ENCODE measurements at places on chromosomes 1 and 21.

DNA sequence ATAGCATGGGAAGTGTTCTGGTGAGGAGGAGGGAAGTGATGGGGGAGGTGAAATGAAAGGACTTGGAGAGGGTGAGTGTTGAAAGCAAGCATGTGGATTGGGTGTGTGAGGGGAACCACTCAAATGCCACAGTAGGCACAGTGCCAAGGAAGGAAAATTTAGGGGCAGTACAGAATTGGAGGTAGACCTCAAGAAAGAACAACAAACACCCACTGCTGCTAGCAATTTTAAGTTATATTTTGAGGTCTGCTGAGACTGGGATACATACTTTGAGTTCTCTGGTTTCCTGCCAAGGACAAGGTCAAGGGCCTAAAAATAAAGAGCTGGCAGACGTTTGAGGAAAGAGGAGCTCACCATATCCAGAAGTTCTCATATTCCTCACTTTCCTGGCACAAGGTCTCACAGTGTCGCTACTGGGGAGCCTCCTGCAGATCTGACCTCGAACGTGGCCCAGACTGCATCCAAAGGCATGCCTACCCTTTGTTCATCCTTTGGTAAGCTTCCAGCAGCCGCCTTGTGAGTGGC lies 104.0 kb downstream of the BRINP2 start:
- DNase-seq: peak; percentile 7

- DNase-seq: no peak
These were observed 50.3 kb downstream of the DYRK1A start for GRCh38 chr21:37416914-37417313.

DNA sequence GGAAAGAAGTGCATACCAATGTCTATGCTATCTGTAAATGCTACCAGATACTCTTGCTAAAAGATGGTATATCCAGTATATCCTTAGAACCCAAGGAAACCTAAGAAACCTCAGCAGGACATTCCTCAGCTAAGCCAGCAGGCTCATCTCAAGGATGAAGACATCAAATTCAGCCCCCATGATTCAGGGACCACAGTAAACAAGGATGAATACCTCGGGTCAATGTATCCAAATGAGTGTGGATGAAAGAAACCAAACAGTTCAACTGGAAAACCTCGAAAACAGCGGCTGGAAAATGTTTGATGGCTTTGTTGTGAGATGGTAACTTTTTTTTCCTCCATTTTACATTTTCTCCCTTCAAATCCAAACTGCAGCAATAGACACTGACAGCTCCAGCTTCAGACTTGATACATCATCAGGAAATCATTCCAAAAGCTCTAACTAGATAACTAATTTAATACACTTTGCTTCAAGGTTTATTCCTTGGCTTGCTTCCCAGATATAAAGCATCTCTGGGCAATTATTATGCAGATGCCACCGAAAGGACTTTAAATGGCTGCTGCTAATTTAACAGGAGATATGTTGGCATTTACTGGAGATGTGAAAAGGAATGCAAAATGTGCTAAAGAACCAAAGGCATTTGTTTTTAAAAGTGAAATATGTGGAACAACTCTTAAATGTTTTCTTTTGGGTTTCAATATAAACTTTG lies 73.6 kb downstream of the SMYD2 start:
- DNase-seq: no peak

GRCh38 chr21:42051788-42052187 lies 19.3 kb upstream of the UMODL1 start:
- DNase-seq: no peak

GRCh38 chr1:151907363-151908139 lies 1.8 kb downstream of the THEM4 start:
- DNase-seq: no peak

- no peak for DNase-seq
These were observed 33.8 kb downstream of the OR10Z1 start for GRCh38 chr1:158638904-158639303.

- no peak for DNase-seq
These were observed 11.9 kb downstream of the MEF2D start for GRCh38 chr1:156488566-156489165.

DNA sequence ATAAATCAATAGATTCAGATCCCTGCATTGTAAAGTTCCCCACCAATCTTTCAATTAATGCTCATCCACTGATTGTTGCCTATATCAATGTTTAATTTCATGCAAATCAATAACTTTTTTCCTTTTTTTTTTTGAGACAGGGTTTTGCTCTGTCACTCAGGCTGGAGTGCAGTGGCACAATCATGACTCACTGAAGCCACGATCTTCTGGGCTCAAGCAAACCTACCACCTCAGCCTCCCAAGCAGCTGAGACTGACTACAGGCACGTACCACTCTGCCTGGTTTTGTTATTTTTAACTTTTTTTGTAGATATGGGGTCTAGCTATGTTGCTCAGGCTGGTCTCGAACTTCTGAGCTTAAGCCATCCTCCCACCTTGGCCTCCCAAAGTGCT lies 25.7 kb downstream of the DIO1 start:
- DNase-seq: no peak

- DNase-seq: no peak
These were observed 71.5 kb downstream of the SMYD3 start for GRCh38 chr1:246435421-246436041.

- no peak for DNase-seq
These were observed 56.9 kb downstream of the LDLRAD2 start for GRCh38 chr1:21868941-21869454.

DNA sequence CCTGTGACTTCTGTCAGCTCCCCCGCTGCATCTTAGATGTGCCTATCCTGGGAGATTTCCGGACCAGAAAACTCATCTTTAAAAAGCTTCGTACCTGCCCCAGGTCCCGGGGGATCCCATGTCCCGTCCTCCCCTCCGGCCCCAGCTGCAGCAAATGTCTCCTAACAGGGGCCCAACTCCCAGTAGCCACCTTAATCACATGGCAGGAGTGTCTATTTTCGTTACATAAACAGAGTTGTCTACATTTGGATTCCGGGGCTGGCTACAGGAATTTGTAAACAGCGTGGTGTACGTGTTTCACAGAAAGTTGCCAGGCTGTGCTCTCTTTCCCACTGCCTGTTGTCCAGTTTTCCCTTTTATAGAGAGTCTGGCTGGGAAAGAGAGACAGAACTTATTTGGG lies 17.9 kb upstream of the KCNE2 start:
- peak; percentile 63 for DNase-seq

- no peak for DNase-seq
These were observed 8.9 kb downstream of the LRRC8C start for GRCh38 chr1:89641781-89642180.

- DNase-seq: no peak
These were observed 18.2 kb upstream of the RC3H1 start for GRCh38 chr1:174040387-174040786.

DNA sequence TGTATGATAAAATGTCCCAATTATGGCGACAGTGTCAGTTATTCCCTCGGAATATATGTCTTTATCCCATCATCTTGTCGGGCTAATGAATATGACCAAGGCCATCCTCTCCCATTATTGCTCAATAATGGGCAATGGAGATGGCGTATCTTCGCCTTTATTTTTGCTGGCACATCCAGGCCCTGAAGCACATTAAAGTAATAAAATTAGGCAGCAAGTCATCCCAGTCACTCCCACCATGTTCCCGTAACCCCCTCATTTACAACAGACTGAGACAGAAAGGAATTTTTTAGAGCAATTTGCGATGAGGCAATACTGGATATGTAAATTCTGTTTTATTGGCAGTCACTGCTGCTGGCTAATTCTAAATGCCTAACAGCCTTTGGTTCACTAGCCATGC lies 35.3 kb downstream of the CLIC6 start:
- no peak for DNase-seq

DNA sequence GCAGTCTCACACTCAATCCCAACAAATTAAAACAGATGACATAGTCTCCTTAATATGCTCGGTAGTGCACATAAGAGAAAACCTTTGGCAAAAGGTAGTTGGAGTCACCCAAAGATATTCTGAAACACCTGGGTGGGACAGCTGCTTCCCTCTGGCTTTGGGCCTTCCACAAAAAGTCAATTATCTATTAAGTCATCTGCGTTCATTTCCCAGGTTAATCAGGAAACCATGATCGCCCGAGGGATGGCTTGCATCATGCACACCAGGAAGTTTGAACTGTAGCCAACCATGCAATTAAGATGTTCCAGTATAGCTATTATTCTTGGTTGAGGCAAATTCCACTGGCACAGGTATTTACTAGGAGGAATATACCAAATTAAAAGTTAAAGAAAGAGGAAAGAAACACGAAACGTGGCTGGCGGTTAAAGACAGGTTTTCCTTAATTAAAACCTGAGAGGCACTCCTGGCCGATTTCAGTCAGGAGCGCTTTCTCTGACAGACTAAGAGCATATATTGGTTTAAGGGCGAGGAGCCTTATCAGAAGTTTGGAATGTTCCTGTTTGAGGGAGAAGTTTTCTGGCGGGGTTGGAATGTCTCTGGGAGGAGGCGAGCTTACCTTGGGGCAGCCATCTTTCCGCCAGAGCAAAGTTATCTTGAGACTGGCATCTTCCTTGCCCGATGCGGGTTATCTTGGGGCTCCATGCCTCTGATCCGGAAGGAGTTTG lies 19.9 kb downstream of the CLDN17 start:
- DNase-seq: no peak

DNA sequence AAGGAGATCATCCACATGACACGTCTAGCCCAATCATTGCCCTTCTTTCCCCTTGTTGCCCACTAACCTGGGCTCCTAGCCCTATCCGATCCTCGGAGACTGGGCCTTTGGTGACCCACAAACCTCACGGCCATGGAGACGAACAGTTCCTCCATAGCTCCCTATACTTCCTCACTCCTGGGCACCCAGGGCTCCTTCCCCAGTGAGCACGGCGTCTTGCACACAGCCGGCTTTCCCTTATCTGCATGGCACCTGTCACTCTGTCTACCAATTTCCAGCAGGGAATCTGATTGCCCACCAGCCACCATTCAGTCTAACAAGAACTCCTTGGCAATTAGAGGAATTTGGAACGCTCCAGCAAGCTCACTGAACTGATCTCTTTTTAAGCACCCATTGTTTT lies 3.1 kb downstream of the GNG4 start:
- no peak for DNase-seq

DNA sequence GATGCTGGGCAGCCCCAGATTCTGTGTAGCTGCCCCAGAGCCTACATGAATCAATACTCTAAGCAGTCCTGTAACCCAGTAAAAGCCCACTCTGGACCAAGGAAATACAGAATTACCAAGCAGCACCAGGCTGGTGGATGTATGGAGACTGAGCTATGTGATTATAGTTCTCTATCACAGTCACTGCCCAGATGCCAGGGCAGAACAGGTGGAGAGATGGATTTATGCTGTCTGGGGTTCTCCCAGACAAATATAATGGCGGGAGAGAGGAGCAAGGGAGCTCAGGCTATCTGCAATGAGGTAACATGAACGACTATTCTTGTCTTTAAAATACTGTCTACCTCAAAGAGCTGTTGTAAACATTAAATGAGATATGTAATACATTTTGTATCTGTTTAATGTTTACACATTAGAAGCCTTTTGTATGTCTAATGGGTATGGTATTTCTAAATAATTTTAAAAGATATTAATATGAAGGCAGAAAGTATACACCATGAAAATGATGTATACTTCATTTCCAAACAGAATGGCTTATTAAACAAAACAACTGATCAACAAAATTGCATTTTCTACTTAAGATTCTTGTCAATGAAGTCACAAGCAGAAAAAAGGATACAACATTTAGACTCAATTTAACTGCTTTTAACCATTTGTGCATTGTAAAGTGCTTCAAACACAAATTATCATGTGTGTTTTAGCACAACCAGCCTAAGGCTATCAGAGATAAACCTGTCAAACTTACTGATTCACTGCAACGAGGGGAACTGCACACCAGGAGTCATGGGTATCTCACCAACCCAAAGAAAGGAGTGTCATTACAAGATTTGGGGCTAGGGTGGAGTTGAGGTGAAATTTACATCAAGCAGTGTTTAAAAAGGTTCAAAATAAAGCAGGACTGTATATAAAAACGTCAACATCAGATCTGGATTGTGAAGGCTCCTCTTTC lies 3.0 kb downstream of the SDE2 start:
- no peak for DNase-seq

DNA sequence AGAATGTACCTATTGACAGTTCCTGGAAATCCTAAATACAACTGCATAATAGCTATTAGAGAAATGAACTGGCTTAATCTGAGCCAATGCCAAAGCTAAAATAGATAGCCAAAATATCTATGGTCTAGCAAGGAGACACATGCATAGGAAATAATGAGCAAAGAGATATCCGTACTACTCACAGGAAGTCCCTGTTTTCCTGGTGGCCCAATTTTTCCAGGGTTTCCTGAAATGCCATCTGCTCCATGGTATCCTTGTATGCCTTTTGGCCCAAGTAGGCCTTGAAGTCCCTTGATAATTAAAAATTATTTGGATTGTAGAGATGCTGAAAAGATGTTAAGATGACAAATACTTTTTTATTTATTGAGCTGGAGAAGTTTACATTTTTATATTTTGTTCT lies 108.4 kb upstream of the ZNHIT6 start:
- no peak for DNase-seq

GRCh38 chr1:35852241-35852640 lies 30.8 kb upstream of the AGO1 start:
- DNase-seq: no peak

DNA sequence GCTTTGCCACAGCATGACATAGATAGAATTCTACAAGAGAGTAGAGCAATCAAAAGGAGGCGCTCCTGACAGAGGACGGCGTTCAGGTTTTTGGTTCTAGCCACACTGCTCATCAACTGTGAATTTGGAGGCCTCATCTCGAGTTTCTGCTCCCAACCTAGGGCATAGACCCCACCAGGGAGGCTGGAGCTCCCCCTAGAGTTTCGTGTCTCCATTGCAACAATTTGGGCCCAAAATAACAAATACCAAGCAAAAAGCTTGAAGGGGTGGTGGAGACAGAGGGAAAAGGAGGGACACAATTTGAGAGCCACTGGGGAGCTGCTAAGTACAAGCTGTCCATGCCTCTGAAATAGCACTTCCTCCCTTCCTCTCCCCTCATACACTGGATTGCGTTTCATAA lies 297.0 kb downstream of the GPATCH2 start:
- no peak for DNase-seq

DNA sequence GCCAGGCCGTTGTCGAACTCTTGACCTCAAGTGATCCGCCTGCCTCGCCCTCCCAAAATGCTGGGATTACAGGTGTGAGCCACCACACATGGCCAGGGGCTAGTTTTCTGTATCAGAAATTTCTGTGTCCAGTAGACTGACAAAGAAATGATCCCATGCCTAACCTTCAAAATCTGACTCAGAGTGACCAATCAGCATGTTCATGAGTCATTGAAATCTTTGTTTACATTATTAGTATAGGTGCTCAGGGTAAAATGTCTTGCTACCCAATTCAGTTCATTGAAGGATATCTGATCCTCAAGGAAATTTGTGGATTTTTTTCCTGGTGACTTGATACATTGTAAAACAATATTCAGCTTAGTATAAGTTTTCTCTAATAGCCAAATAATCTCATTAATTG lies 11.0 kb upstream of the LDLRAD2 start:
- DNase-seq: no peak

DNA sequence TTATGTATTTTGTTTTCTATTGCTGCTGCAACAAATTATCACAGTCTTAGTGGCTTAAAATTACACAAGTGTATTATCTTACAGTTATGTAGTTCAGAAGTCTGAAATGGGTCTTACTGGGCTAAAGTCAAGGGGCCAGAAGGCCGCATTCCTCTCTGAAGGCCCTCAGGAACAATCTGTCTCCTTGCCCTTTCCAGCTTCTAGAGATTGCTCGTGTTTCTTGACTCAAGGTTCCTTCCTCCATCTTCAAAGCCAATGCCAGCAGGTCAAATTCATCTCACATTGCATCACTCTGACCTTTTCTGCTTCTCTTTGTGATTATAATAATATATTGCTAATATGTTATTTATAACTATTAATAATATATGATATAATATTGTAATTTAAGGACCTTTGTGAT lies 97.1 kb downstream of the DIRAS3 start:
- no peak for DNase-seq

GRCh38 chr1:7319196-7319595 lies 451.9 kb upstream of the VAMP3 start:
- DNase-seq: no peak

Measured in smooth muscle cell of the brain vasculature (primary cell).